ENCODE measurements at places on chromosomes 11 and 22.

- no peak for DNase-seq
Measured at GRCh38 chr22:22730655-22731373, 86.4 kb downstream of the GGTLC2 start.

GRCh38 chr22:29443452-29443851, 5.1 kb downstream of the RFPL1 start:
- no peak for DNase-seq

- no peak for DNase-seq
Measured at GRCh38 chr11:304915-305843, 2.4 kb upstream of the IFITM2 start.

DNA sequence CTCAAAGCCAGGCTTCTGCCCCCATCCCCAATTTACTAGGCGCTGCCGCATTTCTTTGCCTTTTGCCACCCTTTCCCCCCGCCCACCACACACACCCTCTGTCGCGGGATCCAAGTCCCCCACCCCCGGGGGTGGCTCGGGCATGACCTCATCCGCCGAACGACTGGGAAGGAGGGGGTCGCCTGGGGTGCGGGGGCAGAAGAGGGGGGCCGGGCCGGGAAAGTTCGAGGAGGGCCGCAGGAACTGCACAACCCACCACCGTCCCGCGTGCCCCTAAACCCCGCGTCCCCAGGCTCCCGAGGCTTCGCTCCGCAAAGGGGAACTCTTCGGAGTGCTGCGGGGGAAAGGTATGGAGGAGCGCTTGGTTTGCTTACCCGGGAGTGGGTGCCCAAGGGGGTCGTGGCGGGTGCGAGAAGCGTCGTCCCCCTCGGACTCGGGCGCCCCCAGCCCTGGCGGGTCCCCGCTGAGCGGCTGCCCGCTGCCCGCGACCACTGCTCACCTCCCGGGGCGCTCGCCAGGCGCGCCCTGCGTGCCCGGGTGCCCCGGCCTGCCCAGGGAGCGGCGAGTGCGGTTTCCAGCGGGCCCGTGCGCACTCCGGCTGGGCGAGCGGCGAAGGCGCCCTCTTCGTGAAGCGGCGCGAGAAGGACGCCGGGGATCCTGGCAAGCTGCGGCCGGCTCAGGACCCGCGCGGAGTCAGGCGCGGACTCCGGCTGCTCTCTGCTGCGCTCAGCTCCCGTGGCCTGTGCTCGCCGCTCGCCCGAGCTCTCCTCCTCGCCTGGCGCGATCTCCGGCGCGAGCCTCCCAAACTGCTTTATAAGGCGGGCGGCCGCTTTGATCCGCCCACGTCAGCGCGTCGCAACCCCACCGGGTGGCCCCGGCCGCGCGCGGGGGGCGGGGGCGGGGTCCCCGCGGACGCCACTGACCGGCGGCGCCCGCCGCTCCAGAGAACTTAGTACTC, 4.0 kb upstream of the WNT11 start:
- no peak for DNase-seq

GRCh38 chr22:45450921-45451651, 37.6 kb downstream of the RIBC2 start:
- peak; percentile 93 for DNase-seq

GRCh38 chr22:43867839-43868635, 5.7 kb upstream of the SULT4A1 start:
- peak; percentile 40 for DNase-seq
